Muscle of arm (tissue), 14 donors: ENCODE measurements at places on chromosomes 5 and 9. TPM values are rescaled to one million over a fixed set of nuclear protein-coding genes. Genes with fewer than 3 reads are reported as not detected.

The ARL10 gene
- 10.0 TPM for polyA plus RNA-seq

The TRPM3 gene
- polyA plus RNA-seq, result 0.24 TPM

The GLRA1 gene
- not detected for polyA plus RNA-seq

The SH3PXD2B gene
- 29.9 TPM for polyA plus RNA-seq

The SPATA31A3 gene
- not detected for polyA plus RNA-seq

The TRIM23 gene
- polyA plus RNA-seq, result 22.6 TPM

The GPR151 gene
- not detected for polyA plus RNA-seq

The TNPO1 gene
- 73.8 TPM for polyA plus RNA-seq

- DNase-seq, result no peak
These were observed 4.5 kb downstream of the ELAVL2 start for GRCh38 chr9:23821375-23822181.

DNA sequence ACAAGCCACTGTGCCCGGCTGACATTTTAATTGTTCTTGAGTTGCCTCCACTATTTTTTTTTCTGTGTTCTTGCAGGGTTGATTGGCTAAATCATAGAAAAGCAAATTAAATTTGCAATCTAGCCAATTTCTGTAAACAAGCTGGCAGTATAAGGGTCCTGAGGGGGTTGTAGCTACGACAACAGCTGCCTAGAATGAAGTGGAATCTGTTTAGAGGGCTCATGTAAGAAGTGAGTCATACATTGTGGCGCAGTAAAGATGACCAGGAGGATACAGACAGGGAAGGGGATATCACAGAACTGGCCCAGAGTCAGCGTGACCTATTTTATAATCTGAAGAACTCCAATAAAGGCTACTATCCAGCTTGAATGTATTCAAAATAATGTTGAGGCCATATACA, 82.2 kb upstream of the TLE1 start:
- no peak for DNase-seq

DNA sequence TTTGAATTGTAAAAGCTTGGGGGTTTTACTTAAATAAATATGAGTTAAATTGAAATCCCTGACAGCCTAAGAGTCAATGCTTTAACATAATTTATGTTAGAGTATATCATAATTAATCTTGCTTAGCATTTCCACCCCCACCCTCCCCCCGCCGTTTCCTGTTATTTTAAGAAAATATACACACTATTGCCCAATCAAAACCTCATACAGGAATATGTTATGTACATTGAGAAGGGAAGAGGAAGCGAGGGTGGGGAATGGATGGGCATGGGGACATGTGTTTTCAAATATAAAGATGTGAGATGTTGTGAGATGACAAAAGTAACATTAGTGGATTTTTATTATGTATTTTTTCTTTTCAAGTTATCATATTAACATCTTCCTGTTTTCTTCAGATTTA, 561.1 kb upstream of the MEF2C start:
- DNase-seq, result no peak

- no peak for DNase-seq
These were observed 35.4 kb upstream of the BNIP1 start for GRCh38 chr5:173108914-173109313.

GRCh38 chr5:83371726-83372125, 99.8 kb upstream of the VCAN start:
- no peak for DNase-seq

GRCh38 chr5:62139741-62140140, 166.3 kb upstream of the KIF2A start:
- DNase-seq, result no peak

GRCh38 chr9:129104051-129104450, 6.5 kb downstream of the CRAT start:
- no peak for DNase-seq

DNA sequence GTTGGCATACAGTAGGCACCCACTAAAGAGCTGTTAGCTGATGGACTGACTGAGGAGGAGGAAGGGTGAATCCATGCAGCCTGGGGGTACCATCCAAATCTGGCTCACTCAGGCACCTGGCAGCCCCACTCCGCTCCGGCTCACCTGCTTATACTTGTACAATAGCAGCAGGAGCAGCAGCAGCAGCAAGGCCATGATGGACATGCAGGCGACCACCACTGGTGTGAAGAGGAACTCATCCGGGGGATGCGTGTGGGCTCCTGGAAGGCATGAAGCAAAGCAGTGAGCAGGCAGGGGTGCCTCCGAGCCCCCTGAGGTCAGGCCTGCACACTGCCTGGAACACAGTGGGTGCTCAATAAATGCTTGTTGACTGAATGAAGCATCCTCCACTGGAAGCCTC, 18.3 kb downstream of the CSF1R start:
- DNase-seq, result no peak

DNA sequence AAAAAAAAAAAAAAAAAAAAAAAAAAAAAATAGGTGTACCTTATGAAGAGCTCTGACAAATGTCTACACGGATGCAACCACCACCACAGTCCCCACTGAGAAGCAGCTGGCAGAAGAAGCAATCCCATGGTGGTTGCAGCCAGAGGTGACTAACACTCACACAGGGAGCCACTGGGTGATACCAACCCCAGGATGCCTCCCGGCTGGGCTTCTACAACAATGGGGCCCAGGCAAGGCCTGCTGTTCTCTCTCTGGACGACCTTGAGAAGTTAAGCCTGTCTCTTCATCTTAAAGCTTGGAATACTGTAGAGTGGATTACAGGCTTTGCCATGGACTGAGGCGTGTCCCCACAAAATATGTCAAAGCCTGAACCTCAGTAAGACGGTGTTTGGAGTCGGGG, 104.1 kb downstream of the ROR2 start:
- no peak for DNase-seq

DNA sequence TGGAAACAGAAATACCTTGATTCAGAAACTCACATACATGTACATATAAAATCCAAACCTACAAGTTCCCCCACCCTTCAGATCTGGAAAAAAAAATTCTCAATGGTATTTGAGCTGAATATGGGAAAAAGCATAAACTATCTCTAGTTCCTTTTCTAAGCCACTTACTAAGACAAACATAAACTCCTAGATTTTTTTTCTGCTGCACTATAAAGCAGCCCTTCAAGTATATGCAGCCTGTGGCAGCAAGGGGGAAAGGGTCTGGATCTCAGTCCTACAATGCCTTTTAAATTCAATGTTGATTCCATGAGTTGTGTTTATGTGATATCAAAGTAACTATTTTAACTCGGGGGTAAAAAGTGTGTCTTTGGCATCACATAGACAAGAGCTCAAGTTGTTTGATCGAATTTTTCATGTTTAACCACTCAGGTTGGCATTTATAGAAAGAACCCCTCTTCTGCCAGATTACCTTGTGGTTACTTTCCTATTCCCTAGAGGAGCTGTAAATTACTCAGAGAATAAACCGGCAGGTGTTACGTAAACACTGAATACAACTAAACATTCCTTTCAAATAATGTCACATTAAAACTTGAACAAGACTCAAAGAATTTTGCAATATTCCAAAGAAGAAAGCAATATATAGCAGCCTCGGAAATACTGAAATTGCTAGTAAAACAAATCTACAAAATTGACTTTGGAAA, 91.8 kb upstream of the FER start:
- DNase-seq, result no peak

DNA sequence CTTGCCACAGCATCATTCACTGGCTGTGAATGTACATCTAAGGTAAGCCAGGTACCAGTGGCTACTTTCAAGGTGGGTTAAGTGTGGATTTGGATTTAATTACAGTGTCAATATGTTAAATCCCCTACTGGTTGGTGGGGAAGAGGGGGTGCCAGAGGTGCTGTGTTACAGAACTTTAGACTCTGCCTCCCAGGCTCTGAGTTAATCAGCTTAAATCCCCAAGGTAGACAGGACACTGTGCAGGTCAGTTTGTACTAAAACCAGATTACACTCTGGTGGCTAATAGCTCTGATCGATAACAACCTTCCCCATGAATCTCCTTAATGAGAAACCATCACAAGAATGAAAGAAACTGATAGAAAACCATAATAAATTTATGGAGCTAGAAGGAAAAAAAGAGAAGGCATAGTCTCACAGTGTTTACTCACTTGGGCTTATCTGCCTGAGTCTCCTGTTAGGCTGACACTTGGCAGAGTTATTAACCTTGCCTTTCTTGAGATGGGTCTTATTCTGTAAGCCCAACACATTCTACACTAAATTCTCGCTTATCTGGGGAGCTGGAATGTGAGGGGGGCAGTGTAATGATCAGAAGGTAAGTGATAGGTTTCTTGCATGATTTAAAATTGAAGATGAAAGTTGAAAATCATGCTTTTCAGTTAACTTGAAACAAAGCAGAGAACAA, 106.8 kb downstream of the LMNB1 start:
- DNase-seq, result no peak

DNA sequence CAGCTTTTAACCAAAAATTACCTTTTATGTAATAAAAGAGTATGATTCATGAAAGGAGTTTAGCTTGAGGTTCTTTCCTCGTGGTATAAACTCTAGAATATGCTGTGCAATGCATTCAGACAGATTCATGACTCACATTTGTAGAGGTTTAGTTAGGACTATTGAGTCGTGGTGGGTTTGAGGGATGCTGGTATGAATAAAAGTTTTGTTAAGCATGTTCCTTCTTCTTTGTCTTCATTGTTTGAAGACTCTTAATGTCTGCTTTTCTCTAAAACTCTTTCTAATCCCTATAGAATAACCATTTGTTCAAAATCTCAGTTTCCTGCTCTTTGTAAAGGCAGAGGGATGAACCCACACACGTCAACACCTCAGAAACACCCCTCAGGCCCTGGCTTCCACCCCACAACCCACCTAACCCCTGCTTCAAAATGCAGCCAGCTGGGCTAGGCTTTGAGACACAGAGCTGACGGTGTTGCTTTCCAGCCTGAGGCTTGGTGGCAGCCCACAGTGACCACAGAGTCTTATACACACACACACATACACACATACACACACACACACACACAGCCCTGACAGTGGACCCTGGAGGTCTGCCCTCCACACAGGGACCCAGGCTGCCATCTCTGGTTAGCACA, 69.0 kb upstream of the IRX1 start:
- no peak for DNase-seq

DNA sequence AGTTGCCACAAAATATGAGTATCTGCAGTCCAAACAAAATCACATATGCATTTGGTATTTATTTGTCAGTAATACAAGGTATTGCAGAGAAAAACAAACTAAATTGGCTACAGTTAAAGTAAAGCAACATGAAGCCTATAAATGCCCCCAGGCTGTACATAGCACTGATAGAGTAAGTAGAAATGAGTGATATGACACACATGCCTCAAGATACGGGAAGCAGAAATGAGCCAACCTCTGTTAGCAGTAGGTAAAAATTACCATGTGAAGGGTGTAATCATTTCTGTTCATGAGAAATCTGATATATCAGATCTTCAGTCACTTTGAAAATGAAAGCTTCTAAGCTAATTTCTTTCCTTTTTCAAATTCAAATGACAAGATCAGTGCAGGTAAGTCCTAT, 131.1 kb downstream of the CHSY3 start:
- no peak for DNase-seq

- no peak for DNase-seq
These were observed 19.0 kb downstream of the C9orf152 start for GRCh38 chr9:110188991-110189390.
